ENCODE measurements at places on chromosomes 3 and 15.

GRCh38 chr15:57183041-57183440 lies 193.3 kb upstream of the CGNL1 start:
- DNase-seq = no peak

GRCh38 chr3:27483117-27484014 lies 818 bp downstream of the SLC4A7 start:
- DNase-seq = peak; percentile 32

- DNase-seq = no peak
Observed at GRCh38 chr3:28982906-28983305, 298.0 kb upstream of the RBMS3 start.

- DNase-seq = no peak
Observed at GRCh38 chr3:148379763-148380382, 317.8 kb upstream of the AGTR1 start.

GRCh38 chr3:47424434-47425382 lies 43.9 kb downstream of the PTPN23 start:
- DNase-seq = no peak

DNA sequence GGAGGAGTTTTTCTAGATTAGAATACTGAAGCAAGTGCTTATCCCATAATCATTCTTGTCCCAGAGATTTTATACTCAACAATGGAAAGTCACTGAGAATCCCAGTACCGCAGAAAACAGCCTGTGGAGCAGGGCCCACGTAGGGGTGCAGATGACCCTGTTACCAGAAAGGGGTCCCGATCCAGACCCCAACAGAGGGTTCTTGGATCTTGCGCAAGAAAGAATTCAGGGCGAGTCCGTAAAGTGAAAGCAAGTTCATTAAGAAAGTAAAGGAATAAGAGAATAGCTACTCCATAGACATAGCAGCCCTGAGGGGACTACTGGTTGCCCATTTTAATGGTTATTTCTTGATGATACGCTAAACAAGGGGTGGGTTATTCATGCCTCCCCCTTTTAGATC lies 2.6 kb downstream of the GCNT3 start:
- DNase-seq = no peak

GRCh38 chr3:59772416-59773408 lies 722.9 kb upstream of the CFAP20DC start:
- no peak for DNase-seq

DNA sequence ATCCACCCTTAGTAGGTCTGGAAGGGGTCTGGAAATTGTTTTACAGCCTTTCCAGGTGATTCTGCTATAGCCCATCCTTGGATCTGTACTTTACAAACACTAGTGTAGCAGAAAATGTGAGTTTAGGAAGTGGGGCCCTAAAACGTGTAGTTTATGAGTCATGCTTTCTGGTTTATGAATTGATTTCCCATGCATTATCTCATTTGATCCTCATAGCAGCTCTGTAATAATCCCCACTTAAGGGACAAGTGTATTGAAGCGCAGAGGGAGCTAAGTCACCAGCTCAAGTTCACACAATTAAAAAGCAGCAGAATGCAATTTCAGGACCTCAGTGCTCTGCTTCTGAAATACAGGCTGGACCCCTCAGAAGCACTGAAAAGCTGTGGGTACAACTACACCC lies 22.7 kb upstream of the STARD5 start:
- DNase-seq = no peak

GRCh38 chr3:113983544-113983943 lies 35.7 kb downstream of the ZDHHC23 start:
- no peak for DNase-seq
